Hematopoietic multipotent progenitor cell treated with erythropoietin and hydrocortisone succinate and interleukin-3 and kit ligand, for 6 days (in vitro differentiated cells): ENCODE measurements at places on chromosomes 13 and 19.

DNA sequence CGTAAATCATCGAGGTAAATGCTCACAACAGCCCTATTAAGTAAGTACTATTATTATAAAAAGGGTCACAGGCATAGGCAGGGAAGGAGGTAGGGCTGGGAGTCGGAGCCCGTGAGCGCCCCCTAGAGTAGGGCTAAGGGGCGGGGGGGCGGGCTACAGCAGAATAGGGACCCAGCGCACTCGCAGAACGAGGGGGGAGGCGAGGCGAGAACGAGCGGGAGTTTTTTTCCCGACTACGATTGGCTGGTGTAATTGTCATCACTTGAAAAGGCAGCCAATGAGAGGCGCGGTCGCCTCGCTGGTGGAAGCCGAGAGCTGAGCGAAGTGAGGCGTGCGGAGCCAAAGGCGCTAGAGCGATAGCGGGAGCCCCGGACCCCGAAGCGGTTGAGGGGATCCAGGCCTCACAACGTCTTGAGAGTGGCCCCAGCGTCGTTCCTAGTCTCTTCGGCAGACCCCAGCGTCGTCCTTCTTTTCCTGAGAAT, 24.2 kb downstream of the KEAP1 start:
- DNase-seq, result peak; percentile 97

DNA sequence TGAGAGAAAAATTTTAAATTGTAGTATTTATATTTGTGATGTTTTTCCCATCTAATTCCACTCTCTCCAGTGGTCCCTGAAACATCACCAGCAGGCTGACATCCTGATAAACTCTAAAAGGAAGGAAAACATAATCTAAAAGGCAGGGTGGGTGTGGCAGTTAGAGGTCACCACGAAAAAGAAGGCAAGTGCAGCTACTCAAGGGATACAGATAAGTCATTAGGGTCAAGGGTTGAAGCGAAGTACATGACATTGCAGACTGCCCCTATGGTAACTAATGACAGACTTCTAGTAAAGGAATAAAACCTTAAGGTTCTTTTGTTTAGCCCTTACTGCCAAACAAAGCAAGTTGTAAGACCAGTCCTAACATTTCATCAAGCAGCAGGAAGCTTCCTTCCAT, 6.0 kb upstream of the NEK3 start:
- peak; percentile 28 for DNase-seq

DNA sequence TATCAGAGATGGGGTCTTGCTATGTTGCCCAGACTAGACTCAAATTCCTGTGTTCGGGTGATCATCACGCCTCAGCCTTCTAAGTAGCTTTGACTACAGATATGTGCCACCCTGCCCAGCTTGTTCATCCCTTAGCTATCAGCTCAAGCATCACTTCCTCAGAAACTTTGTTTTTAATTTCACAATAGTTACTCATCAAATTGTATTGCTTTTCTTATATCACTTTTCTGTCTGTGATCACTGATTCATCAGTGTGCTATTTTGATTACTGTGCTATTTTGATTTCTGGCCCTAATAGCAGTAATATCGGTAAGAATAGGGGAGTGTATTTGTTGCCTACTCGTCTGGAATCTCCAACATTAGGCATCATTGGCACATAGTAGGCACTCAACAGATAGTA, 878.6 kb upstream of the PCDH20 start:
- DNase-seq, result no peak

- peak; percentile 57 for DNase-seq
Observed at GRCh38 chr13:98974053-98974452, 3.8 kb downstream of the DOCK9 start.

DNA sequence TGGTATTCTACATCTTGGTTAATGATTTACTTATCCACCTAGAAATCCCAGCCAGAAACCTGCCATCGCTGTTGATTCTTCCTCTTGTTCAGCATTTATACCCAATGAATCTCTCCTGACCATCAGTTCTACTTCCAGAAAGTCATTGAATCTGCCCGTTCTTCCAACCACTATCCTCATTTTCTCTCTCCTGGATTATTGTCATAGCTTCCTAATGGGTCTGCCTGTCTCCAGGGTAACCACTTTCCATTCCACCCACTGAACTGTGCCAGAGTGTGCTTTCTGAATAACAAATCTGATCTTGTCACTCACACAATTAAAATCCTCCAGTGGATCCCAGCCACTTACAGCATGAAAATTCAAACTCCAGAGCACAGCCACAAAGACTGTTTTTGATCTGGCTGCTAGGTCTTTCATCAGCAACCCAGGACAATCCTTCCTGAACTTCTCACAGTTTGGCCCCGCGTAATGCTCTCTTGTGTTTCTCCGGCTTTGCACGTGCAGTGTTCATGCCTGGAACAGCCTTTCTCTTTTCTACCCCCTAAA, 330.6 kb downstream of the SPRY2 start:
- no peak for DNase-seq

DNA sequence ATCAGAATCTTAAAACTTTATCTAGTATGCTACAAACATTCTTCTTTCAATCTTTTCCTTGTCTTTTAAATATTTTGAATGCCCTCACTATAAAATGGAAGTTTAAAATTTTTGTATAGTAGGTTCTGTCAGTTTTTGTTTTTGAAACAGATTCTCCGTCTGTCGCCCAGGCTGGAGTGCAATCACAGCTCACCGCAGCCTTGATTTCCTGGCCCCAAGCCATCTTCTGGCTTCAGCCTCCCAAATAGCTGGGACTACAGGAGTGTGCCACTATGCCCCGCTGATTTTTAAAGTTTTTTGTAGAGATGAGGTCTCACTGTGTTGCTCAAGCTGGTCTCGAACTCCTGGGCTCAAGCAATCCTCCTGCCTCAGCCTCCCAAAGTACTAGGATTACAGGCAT, 20.7 kb downstream of the PHF11 start:
- no peak for DNase-seq

DNA sequence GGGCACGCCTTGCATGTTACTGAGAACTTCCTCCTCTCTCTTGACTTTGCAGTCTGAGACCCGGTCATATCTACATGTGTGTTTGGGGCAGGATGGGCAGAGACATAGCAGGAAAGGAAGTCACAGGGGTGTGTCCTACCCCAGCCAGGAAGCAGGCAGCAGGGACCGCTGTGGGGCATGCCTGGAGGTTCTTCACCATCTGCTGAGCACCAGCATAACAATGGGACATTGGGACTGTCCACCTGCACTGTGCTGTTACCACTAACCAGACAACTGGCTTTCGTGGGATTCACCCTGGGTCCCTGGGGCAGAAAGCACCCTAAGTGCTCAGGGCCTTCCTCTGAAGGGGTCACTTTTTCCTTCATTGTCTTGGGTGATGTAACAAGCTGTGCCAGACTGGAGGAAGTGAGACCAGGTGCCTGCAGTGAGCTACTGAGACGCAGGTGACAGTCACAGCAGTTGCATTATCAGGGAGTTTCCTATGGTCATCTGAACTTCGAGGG, 2.6 kb upstream of the HAUS5 start:
- DNase-seq, result peak; percentile 55

GRCh38 chr13:49925881-49926418, 10.2 kb downstream of the SPRYD7 start:
- no peak for DNase-seq

- DNase-seq, result no peak
Observed at GRCh38 chr13:26050568-26051230, 1.1 kb downstream of the SHISA2 start.
